ENCODE measurements at places on chromosomes 16 and 17.

GRCh38 chr17:19716108-19717030 lies at the start of gene SLC47A2:
TSS of gene SLC47A2 (minus strand) at chr17:19716584. CDS start at chr17:19716555, 29 bp downstream.
- DNase-seq: no peak

GRCh38 chr17:17363638-17364337 lies 60.6 kb downstream of the NT5M start:
- no peak for DNase-seq

- peak; percentile 6 for DNase-seq
Observed at GRCh38 chr16:73126525-73126853, 78.6 kb upstream of the ZFHX3 start.

DNA sequence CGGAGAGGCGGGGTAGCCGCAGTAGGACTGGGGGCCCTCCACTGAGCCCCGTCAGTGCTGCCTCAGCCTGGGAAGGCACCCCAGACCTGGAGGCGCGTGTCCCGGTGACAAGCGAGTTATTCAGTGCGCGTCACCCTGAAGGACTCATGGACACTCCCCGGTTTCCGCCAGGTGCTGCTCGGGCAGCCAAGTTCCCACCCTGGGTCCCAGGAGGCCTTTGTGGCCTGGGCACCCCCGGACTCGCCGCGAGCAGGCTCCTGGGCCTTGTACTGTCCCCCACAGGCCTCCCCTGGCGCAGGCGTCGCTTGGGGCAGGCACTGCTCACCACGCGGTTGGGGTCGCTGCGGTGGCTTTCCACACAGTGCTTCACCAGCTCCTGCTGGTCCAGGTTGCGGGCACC lies 7.6 kb downstream of the RNF166 start:
- DNase-seq: no peak

DNA sequence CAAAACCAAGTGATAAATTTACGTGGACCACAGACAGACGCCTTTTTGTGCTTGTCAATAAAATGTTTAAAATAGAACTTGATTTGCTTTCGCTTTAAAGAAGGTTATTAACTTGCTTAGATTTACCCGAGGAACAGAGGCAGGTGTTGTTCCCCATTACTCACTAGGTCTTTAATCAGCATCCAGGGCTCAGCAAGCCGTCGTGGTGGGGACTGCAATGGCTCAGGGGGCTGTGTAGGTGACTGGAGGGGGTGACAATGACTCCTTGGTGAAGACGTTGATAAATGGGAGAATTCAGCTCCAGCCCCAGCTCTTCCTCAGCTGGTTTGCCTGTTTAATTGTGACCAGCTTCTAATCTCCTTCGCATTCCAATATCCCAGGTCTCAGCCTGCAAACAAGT lies 231.4 kb downstream of the TMEM114 start:
- no peak for DNase-seq

GRCh38 chr17:31524926-31525800 lies 133.7 kb downstream of the RAB11FIP4 start:
- peak; percentile 78 for DNase-seq

DNA sequence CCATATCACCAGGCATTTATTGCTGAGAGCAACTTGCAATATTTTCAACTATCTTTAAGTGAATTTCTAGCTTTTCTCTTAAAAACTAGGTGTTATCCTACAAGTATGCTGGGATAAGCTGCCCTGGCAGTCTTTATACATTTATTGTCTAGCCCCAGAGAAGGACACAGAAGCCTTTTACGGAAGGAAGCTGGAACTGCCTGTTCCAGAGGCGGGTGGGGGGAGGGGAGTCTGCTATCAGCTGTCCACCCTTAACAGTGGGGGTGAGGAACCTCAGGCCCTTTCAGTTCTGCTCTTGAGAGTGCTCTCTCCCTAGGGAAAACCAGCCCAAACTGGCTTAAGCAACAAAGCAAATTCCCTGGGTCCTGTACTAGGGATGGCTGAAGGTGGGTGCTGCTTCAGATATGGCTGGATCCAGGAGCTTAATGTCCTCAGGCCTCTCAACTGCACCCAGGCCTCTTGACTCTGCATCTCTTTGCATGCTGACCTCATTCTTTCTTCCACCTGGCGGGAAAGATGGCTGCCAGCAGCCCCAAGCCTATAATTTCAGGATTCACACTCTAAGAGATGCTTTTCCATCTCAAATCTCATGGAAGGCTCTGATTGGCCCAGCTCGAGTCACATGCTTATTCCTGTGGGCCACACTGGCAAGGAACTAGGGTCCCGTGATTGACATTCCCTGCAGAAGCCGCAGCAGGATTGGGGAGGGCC lies 16.6 kb downstream of the NAGPA start:
- DNase-seq: no peak

DNA sequence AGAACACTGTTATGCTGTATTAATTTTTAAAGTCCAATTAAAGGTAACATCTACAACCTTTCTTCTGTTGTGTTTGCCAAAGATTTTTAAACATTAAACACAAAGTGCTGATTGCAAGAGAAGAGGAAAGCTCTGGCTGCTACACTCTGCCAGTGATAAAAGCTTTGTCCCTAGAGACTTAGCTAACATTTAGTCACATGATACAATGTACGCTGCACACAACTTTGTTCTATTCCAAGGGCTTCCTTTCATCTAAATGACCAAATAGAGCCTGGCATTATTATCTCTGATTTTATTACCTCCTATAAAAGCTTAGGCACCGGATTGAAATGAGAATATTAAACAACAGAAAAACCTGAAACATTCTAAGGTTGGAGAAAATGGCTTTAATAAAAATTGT lies 388.7 kb upstream of the PMFBP1 start:
- no peak for DNase-seq

DNA sequence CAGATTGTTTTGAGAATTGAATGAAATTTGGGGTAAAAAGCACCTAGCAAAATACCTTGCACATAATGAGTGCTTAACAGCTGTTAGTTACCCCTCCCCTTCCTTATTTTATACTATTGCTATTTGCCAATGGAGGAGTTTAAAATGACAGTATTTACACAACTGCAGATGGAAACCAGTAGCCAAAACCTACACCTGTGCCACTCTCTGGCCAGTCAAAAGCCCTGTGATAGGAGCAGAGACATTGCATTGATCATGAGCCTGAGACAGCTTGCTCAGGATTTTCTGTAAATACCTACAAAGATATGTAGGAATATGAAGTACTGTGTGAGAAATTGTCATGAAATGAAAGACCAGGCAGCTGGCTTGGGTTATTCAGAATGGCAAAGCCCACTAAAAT lies 115.3 kb upstream of the HLF start:
- no peak for DNase-seq

GRCh38 chr17:68011199-68011665 lies 15.0 kb upstream of the C17orf58 start:
- DNase-seq: no peak

- DNase-seq: peak; percentile 18
Observed at GRCh38 chr16:57720142-57720575, 15.4 kb upstream of the KATNB1 start.

DNA sequence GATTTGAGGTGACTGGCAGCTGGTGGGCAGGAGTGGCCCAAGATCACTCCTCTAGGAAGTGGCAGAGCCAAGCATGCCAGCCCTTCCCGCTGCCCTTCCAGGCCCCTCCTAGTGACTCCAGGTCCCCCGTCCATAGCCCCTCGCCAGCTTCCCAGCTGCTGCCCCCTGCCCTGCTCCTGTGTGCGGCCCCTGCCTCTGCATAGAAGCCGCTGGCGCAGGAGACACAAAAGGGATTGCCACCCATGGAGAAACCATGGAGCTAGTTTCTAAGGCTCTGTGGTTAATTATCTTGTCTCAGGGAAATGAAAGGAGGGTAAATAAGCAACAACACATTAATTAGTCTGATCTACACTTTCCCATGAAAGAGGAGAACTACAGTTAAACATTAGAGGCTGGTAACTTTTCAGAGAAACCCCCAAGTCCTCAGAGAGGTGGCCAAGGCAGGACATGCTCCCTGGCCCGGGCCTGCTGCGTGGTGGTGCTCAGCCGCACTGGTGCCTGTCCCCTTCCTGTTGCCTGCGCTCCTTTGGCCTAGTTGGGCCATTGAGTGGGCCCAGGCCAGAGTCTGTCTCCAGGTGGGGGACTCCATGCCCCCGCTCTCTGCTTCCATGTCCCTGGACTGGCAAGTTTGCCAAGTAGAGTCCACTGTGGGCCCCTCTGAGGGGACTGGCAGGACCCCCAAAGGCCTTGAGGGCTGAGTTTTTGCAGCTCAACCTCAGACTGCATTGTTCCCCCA lies 65.2 kb downstream of the PRMT7 start:
- no peak for DNase-seq

DNA sequence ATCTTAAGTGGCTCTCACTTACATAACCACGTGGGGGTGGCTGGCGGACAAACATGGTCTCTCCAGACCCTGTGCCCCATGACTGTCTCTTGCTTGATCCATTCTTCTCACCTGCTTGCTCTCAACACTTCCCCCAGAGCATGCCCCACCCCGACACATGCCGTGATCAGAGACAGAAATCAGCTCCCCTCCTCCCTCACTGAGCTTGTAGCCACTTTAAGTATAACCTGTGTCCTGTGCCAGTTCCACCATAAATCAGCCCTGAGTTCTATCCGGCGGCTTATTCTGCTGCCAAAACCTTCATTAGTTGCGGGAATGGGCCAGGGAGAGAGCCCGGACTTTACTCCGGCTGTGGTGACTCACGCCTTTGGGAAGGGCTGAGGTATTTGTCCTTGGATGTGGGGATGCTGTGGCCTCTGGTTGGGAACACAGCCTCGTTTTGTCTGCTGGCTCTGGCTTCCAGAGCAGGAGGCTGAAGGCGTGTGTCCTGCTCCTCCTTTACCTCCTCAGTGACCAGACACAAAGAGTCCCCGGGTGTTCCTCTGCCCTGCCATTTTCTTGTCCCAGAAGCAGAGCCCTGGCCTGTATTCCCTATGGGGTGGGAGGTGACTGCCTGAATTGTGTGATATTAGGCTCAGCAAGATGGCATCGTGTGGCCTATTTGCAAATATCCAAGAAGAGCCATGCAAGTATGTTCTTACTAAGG lies 21.1 kb downstream of the ANKRD40 start:
- no peak for DNase-seq

DNA sequence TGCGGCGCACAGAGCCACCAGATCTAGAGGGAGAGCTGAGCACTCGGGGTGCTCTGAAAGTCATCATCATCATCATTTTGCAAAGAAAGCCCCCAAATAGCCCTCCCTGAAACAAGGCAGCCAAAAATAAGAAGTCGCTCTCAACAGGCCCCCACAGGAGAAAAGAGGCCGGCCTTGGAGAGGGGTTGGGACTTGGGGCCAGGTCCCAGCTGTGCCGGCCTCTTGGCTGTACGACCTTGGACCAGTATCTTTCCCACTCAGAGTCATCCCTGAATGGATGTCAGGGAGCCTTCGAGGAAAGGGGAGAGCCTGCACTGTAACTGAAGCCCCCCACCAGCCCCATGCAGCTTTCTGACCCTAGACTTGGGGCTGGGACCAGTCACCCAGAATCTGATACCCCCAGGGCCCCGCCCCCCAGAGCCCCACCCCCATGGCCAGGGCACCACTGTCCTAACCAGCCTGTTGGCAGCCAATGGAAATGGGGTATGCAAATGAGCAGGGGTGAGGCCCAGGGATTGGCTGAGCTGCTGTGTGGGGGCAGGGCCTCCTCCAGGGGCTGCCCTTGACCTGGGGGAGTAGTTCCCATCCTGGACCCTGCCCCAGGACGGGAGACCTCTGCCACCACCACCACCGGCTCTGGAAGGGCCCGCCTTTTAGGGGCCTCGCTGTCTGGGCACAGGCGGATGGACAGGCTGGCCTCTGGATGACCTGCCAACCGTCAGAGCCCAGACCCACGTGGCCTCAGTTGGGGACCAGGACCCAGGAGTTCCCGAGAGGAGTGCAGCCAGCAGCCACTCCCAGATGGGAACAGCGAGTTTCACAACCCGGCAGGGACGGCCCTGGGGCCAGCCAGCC lies 15.4 kb downstream of the ZFPM1 start:
- no peak for DNase-seq

- no peak for DNase-seq
Observed at GRCh38 chr16:79269211-79269863, 331.2 kb downstream of the MAF start.

GRCh38 chr16:50568187-50568815 lies 20.1 kb downstream of the NKD1 start:
- no peak for DNase-seq

- no peak for DNase-seq
Observed at GRCh38 chr17:67639555-67639954, 78.2 kb upstream of the NOL11 start.

DNA sequence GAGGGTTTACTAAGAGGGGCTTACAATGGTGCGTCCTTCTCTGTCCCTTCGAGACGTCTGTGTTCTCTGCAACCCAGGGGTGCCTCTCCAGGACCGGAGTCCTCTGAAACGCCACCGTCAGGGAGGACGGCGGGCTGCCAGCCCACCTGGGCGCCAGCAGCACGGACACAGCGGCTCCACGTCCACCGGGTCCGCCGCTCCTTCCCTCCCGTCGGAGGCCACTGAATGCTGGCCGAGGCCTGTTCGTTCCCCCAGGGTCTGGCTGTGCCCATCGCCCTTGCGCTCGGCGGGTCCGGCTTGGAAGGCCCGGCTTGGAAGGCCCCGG lies 403 bp downstream of the TEPSIN start:
- DNase-seq: no peak

- DNase-seq: no peak
Observed at GRCh38 chr17:38672788-38673706, 1.7 kb downstream of the EPOP start.

GRCh38 chr16:19400711-19401110 lies 17.0 kb upstream of the TMC5 start:
- DNase-seq: no peak

- no peak for DNase-seq
Observed at GRCh38 chr17:77619326-77619725, 339.2 kb upstream of the TNRC6C start.

DNA sequence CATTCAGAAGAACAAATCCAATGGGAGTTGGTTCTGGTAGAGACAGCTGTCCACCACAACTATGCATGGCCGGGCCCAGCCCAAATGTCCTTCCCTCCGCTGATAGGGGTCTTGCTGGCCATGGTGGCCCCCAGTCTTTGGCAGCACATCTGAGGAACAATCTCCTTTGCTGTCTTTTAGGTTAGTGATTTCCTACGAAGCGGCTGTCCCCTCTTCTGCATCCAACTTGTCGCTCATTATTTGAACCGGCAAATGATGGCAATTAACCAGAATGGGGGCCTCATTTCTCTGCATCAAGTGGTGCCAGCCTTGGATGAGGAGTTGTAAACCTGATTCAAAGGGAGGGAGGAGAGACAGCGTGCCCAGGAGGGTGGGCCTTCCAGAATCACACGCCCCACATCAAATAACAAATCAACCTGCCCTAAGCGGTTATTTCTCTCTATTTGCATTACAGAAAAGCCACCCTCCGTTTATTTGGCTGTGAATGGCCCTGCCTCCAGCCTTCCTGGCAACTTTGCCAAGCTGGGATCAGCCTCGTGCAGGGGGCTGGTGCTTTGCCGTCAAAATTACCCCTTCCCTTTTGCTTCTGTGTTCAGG lies 156.5 kb downstream of the RGS9 start:
- DNase-seq: no peak

- no peak for DNase-seq
Observed at GRCh38 chr16:50393858-50394802, 25.3 kb upstream of the BRD7 start.

DNA sequence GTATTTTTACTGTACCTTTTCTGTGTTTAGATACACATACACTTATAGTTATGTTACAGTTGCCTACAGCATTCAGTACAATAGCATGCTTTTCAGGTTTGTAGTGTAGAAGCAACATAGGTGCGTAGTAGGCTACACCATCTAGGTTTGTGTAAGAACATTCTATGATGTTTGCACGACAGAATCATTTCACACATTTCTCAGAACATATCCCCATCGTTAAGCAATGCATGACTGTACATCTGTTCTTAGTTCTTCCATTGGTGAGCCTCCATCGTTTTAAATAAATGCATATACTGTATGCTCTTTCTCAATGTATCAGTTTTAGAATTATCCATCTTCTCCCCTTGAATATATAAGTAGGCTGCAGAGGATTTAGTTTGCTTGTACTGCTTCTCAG lies 122.6 kb downstream of the PITPNC1 start:
- no peak for DNase-seq

Data from foreskin keratinocyte (primary cell).